ENCODE measurements at places on chromosomes 4 and X. TPM values are rescaled to one million over a fixed set of nuclear protein-coding genes. Genes with fewer than 3 reads are reported as not detected.

GRCh38 chr4:101649790-101650515, 140.6 kb upstream of the BANK1 start:
- no peak for DNase-seq

- no peak for DNase-seq
Observed at GRCh38 chrX:85052636-85053343, 49.1 kb downstream of the APOOL start.

Gene GPM6B
- 23.0 TPM for polyA plus RNA-seq

GRCh38 chr4:122150931-122151330, 1.2 kb upstream of the BLTP1 start:
- no peak for DNase-seq

GRCh38 chrX:94977986-94978385, 1304.0 kb downstream of the FAM133A start:
- no peak for DNase-seq

Data from renal pelvis (tissue), 12 donors.